ENCODE measurements at places on chromosomes 2 and 18. TPM values are rescaled to one million over a fixed set of nuclear protein-coding genes. Genes with fewer than 3 reads are reported as not detected.

The BUB1 gene
- total RNA-seq, result 2.2 TPM

The HAAO gene
- total RNA-seq, result 151 TPM

The B3GNT7 gene
- 0.87 TPM for total RNA-seq

The RAB6D gene
- total RNA-seq, result not detected

The TMEM17 gene
- 0.87 TPM for total RNA-seq

The ATP6V1C2 gene
- total RNA-seq, result 0.12 TPM

The FER1L5 gene
- not detected for total RNA-seq

The NEDD4L gene
- 21.5 TPM for total RNA-seq

The ALLC gene
- 0.18 TPM for total RNA-seq

The CD28 gene
- 0.24 TPM for total RNA-seq

The SPHKAP gene
- total RNA-seq, result not detected

The SCTR gene
- total RNA-seq, result 0.38 TPM

The TTC21B gene
- total RNA-seq, result 6.7 TPM

The SNED1 gene
- total RNA-seq, result 27.8 TPM

The MYOM1 gene
- total RNA-seq, result 19.7 TPM

The USP14 gene
- total RNA-seq, result 26.1 TPM

The AQP12B gene
- total RNA-seq, result not detected

The PLCD4 gene
- 0.95 TPM for total RNA-seq

The GCG gene
- not detected for total RNA-seq

The PXDN gene
- total RNA-seq, result 5.5 TPM

The GALNT14 gene
- total RNA-seq, result 0.98 TPM

The ACTG2 gene
- 0.39 TPM for total RNA-seq

The ADRA2B gene
- total RNA-seq, result 3.4 TPM

The GPR35 gene
- total RNA-seq, result 1.2 TPM

The ZSWIM2 gene
- total RNA-seq, result not detected

The SPDYA gene
- 0.42 TPM for total RNA-seq

The LCT gene
- total RNA-seq, result not detected

The C2orf66 gene
- total RNA-seq, result 1.1 TPM

The POTEJ gene
- not detected for total RNA-seq

The ANKRD30BL gene
- not detected for total RNA-seq

The BCL2 gene
- 0.73 TPM for total RNA-seq

The TRIB2 gene
- total RNA-seq, result 9.1 TPM

The CD207 gene
- total RNA-seq, result not detected

The CIB4 gene
- not detected for total RNA-seq

The ANKRD44 gene
- 7.9 TPM for total RNA-seq

The ABHD1 gene
- 0.99 TPM for total RNA-seq

The DYNAP gene
- not detected for total RNA-seq

The GNAL gene
- total RNA-seq, result 0.19 TPM

The SH2D6 gene
- 2.5 TPM for total RNA-seq

The MFF gene
- total RNA-seq, result 61.4 TPM

The IL1F10 gene
- total RNA-seq, result not detected

The IL36G gene
- total RNA-seq, result not detected

The TEKT4 gene
- total RNA-seq, result not detected

The UPP2 gene
- 28.8 TPM for total RNA-seq

The UGT1A4 gene
- total RNA-seq, result 117 TPM

The PPIG gene
- 25.1 TPM for total RNA-seq

The RNU2-63P gene
- total RNA-seq, result not detected

The SCN7A gene
- 0.27 TPM for total RNA-seq

The RNF152 gene
- total RNA-seq, result 59.8 TPM

The APCDD1 gene
- 0.80 TPM for total RNA-seq

The DSEL gene
- total RNA-seq, result 6.2 TPM

The OSBPL1A gene
- total RNA-seq, result 14.0 TPM
